ENCODE measurements at places on chromosomes 13 and 19.

DNA sequence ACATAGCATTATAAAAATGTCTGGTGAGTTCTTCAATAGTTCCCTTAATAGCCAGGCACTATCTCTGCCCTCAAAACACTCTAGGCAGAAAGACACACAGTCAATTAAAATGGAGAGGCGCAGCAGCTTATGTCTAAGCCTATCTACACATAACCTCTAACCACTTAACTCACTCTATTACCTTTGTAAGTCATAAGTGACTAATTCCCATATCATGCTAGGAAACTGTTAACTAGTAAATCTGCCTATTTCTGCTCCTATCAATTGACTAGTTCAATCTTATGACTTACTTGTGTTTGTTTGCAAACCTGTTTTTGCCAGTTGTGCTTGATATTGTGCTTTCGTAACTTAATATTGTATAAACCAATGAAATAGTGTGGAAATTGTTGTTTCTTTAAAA lies 3.2 kb downstream of the CCDC122 start:
- no peak for DNase-seq

DNA sequence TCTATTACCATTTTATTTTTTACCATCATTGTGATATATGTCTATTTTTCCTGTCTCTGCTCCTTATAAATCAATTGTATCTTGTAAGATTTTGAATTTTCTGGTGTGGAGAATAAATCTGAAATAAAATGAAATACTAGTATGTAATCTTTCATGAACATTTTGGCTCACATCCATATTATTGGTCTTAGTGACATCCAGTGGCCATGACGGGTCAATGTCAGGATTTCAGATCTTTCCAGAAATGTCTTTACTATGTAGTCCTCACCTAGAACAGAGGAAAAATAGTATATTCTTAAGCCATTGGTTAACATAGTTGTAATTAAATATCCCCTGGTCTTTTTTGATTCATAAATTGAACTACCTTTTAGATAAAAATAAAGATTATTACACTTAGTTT lies 109.8 kb upstream of the GPC6 start:
- DNase-seq, result no peak

GRCh38 chr19:45766296-45766868 lies 2.7 kb downstream of the SIX5 start:
- DNase-seq, result no peak

DNA sequence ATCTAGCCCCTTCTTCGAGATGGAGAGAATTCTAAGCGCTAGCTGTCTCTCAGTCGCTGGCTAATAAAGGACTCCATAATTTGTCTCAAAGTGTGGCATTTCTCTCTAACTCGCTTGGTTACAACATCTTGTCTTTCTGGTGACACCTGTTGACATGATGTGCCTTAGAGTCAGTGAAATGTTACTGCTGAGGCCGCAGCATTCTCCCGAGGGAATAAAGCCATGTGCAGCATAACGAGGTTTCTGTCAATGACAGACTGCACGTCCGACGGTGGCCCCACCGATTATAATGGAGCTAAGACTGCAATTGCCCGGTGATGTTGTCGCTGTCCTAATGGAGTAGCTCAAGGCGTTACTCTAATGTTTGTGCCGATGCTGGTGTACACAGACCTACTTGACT lies 20.3 kb upstream of the GPR32 start:
- DNase-seq, result no peak

DNA sequence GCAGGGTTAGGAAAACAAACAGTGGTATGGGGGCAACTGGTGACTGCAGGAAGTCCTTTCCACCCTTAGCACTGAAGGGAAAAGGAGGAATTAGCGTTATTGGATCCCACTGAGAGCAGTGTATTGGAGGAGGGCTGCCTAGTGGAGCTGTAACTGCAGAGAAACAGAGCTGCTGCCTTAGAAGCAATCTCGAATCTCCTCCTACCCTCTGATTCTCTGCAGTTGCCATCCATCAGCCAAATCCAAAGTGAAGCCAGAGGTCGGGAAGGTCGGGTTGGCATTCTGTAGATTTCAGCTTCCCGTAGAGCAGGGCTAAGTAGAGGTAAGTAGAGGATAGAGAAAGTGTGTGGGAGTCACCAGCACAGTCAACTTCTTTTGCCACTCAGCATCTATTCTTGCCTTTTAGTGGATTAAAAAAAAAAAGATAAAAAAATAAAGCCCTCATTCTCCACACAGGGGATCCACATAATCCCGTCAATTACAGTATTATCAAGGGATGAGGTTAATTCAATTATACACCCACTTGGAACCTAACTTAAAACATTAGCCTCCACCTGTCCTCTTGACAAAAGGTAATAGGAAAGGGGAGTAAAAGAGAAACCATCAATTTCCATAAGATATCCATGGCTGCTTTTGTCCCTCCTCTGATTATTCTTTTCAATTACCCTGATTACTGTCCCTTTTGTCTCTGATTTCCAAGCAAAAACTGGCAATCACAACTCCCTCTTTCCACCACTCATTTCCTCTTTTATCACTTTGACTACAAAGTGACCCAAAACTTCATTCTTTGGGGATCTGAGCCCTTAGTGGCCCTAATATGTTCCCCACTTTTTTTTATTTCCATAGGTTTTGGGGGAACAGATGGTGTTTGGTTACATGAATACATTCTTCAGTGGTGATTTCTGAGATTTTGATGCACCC lies 234.7 kb downstream of the RBM26 start:
- DNase-seq, result no peak

DNA sequence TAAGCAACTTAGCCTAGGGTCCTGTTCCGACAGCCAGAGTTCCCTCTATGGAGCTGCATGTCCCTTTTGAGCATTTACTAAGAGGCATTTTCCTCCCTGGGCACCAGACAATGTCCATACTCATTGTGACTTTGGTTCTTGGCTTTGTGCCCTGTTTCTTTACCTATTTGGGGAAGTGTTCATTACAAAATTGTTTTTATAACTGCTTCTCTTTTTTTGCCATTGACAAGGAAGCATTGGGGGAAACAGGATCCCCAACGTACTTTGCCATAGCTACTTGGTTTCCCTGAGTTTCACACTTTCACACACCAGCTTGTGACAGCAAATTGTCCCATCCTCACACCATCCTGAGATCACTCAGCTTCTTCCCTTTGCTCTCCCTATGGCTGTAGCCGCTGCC lies 81.1 kb upstream of the SIAH3 start:
- DNase-seq, result no peak

GRCh38 chr13:22915442-22916082 lies 265.2 kb upstream of the SGCG start:
- no peak for DNase-seq

- DNase-seq, result no peak
Measured at GRCh38 chr13:54928071-54928470, 1899.5 kb downstream of the OLFM4 start.

- no peak for DNase-seq
Measured at GRCh38 chr19:52923778-52924593, 758 bp upstream of the ZNF888 start.

- no peak for DNase-seq
Measured at GRCh38 chr19:40055049-40055448, 982 bp downstream of the ZNF780B start.

DNA sequence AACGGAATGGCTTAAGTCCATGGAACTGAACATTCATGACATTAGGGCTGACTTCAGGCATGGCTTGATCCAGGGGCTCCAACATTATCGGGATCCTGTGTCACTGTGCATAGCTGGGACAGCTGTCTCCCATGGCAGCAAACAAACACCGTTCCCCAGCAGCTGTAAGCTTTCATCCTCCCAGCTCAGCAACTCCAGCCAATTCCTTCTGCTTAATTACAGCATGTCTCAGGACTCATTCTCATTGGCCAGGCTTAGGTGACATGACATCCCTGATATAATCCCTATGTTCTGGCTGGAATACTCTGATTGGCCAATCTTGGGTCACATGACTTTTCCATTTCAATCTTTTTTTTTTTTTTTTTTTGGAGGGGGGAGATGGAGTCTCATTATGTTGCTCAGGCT lies 10.9 kb upstream of the TLE5 start:
- DNase-seq, result no peak

DNA sequence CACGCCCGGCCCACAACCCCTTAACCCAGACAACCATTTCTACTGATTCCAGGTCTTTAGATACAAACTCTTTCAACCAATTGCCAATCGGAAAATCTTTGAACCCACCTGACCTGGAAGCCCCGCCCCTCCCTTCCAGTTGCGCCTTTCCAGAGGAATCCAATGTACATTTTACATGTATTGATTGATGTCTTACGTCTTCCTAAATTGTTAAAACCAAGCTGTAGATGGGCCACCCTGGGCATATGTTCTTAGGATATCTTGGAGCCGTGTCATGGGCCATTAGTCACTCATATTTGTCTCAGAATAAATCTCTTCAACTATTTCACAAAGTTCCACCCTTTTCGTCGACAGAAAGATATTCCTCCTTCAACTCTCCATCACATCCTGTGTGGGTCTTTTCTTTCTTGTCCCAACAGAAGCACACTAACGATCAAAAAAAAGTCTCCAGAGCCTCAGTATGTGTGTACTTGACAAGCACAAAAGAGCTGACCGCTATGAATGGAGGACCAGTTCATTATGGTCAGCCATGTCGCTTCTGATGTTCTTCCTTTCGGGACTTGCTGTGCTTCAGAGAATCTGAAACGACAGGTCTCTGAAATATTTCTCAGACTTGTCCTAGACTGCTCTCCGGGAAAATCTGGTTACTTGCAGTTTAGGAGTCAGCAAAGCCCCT lies 601 bp upstream of the ZNF749 start:
- no peak for DNase-seq

- DNase-seq, result no peak
Measured at GRCh38 chr19:52307275-52307674, 10.3 kb downstream of the ZNF480 start.

GRCh38 chr13:77729502-77730221 lies 32.2 kb downstream of the SLAIN1 start:
- no peak for DNase-seq

DNA sequence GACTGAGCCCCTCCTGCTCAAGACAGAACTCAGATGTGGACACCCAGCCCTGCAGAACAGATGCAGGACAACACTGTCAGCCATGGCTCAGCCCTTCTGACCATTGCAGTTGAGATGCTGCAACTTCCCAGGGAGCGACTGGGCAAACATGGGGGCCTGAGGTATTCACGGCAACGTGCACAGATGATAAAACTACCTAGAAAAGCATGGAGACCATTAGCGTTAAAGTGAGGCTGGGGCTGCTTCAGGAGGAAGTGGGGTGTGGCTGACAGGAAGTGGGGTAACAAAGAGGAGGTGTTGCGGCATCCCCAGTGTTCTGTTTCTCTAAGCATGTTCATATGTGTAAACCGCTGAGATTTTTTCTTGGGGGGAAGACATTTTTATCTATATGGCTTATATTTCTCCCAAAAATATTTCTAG lies 1.3 kb upstream of the SIGLEC9 start:
- peak; percentile 36 for DNase-seq

- DNase-seq, result peak; percentile 32
Measured at GRCh38 chr13:41458187-41458760, 924 bp downstream of the RGCC start.

GRCh38 chr19:5397804-5398692 lies 57.2 kb upstream of the ZNRF4 start:
- DNase-seq, result no peak

DNA sequence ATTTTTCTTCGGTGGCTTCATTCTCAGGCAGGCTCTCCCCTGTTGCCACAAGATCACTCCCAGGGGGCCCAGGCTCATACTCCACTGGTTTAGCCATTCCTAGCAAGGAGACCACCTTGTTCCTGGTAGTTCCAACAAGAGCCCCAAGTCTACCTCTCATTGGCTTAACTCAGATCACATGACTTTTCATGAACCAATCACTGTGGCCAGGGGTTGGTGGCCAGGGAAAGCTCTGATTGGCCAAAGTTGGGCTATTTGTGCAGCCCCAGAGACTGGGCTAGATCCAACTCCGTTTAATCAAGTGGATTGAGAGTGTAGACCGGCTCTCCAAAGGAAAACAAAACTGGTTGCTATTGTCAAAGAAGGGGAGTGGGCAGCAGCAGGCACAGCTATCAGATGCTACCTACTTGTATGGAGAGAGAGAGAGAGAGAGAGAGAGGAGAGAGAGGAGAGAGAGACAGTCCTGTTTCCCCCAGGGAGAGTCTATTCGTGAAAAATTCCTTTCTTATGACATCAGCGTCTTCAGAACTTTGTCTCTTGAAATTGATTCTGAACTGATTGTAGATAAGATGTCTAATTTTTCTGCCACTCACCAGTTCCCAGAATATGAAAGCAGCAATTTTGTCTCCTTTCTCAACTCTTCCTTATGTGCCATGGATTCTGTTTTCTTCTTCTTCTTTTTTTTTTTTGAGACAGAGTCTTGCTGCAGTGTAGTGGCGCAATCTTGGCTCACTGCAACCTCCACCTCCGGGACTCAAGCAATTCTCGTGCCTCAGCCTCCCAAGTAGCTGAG lies 5.9 kb downstream of the CEACAM19 start:
- no peak for DNase-seq

- DNase-seq, result no peak
Measured at GRCh38 chr13:111210544-111211469, 95.7 kb downstream of the ARHGEF7 start.

GRCh38 chr13:69274231-69274630 lies 833.4 kb upstream of the ATXN8OS start:
- DNase-seq, result no peak

GRCh38 chr13:92407858-92408257 lies 818.7 kb upstream of the GPC6 start:
- no peak for DNase-seq

DNA sequence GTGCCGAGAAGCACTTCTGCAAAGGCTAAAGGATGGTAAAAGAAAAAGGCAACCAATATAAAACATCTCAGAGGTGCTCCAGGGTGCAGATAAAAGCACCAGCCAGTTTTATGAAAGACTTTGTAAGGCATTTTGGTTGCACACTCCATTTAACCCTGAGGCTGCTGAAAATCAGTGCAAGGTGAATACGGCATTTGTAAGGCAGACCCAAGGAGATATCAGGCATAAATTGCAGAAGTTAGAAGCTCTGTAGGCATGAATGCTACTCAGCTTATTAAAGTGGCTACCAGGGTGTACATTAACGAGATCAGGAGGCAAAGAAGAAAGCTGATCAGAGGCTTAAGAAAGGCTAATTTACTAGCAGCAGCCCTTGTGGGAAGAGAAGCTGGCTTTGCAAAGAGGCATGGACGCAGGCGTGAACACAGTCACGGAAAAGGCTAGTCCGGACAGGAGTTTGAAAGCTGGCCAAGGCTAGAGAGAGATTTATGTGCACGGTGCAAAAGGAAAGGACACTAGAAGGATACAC lies 99.6 kb downstream of the ZNF429 start:
- no peak for DNase-seq

Measured in stimulated activated CD8-positive, alpha-beta memory T cell treated with anti-CD3 and anti-CD28 coated beads, Interleukin-4, amount 100 ng/mL, for 4 hours (primary cell).